Stimulated activated CD4-positive, alpha-beta T cell treated with anti-CD3 and anti-CD28 coated beads, Interleukin-15, amount 100 ng/mL, for 48 hours (primary cell): ENCODE measurements at places on chromosomes 1 and 21.

- DNase-seq: no peak
Measured at GRCh38 chr1:220526294-220526693, 1.6 kb upstream of the MARK1 start.

DNA sequence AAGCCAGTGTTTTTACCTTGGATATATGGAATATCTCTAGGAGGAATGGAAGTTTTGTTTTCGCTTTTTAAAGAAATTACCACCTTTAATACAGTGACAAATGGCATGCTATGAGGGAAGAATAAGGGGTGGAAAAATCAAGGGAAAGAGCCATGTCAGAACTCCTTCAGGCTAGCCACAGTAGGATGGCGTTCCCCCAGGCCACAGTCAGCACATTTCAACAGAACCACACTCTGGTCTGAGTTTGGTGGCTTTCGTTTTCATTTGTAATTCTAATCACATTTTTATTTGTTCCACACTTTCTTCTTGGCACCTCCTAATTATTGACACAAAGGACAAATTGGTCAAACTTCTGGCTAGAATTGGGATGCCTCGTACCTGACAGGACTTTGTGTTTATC is 60.3 kb upstream of the RCOR3 start:
- DNase-seq: no peak

DNA sequence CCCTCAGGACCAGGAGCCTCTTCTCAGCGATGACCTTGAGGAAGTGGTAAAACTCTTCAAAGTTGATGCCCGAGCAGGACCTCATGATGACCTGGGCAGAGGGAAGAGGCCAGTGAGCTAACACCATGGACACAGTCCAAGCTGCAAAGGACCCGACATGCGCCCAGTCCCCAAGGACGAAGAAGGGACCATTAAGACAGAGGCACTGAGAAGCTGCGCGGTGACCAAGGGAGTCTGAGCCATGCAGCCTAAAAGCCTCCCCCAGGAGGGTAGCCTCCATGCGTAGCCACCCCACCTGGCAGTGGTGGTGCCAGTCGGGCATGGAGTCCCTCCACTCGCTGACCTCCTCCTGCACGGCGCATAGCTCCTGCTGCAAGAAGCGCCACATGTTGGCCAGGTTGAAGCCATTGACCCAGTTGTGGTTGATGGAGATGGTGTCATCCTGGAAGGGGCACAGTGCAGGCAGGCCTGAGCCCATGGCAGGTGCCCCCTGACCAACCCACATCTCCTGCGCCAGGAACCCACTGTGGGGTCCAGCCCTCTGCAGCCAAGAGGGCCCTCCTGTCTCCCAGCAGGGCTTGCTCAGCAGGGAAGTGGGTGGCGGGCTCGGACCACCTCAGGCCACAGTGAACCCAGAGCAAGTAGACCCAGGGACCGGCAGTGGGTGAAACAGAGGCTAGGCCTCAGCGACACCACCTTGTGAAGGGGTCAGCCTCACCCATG is 2.4 kb downstream of the JMJD4 start:
- DNase-seq: no peak

DNA sequence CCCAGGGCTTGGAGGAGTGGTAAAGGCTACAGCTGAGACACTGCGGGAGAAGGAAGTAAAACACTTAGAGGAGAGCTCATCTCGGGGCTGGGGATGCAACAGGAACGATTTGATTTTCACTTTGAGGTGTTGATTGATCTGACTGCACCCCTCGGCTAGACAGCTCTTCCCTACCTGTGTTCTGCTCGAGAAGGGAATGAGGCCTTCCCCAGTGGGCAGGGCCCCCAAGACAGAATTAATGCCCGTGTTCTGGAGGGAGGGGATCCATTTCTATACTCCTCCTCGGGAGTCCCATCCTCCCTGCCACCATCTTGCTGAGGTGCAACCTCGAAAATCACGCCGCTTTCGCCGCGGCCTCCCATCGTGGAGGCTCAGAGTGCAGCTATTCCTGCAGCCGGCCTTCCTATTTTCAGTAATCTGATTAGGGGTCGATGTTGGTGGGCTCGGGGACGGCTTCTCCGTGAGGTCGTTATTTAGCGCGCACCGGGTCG is 2.4 kb downstream of the ATP2B4 start:
- DNase-seq: no peak

DNA sequence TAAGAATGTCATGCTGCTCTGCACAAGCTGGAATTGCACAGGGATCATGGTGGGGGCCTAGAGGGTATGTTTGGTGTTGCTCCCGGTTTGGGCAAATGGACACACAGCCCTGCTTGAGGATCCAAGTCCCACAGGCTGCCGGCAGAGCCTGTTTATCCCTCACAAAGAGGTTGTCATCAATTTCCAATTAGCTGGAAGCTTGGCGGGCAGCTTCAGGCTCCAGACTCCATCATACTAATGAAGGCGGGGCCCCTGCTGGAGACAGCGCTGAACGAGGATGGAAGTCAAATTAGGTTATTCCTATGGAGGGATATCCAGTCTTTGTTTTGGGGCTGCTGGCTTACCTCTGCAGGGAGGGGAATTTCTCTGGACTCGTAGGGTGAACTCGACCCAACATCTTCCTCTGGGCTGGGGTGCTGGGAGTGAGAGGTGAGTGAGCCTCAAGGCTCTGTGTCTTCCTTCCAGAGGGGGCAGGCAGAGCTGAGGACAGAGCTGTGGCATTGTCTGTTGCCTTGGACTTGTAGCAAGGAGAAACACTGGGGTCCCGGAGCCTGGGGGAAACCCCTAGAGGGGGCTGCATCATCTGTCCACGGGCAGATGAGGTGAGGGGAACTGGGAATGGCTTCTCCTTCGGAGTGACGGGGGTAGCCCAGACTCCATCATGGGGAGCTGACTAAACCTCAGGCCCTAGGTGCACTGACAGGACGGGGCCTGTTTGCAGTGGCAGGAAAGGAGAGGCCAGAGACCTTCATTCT is 24.9 kb upstream of the PARP1 start:
- DNase-seq: no peak

- DNase-seq: no peak
Measured at GRCh38 chr1:99661780-99662179, 15.9 kb downstream of the PALMD start.

DNA sequence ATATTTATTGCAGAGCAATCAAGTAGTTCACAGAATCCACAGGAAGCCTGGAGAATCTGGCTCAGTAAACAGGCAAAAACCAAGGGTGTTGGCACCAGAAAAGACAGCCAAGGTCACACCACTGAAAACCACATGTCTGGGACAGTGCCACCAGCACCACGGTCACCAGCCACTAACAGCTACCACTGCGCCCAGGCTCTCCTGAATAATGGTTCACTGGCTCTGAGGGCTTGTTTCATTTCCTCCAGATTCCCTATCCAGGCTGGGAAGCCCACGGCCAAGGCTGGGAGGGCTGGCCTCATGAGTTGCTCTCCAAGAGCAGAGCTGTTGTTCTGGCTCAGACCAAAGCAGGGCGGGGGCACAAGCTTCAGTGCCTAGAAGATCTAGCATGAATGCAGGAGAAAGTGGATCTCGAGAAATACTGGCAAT is 54.5 kb upstream of the PTGFRN start:
- no peak for DNase-seq

- no peak for DNase-seq
Measured at GRCh38 chr1:184502161-184502560, 115.3 kb downstream of the C1orf21 start.

GRCh38 chr21:21969211-21969610 is 971.0 kb downstream of the NCAM2 start:
- no peak for DNase-seq

- no peak for DNase-seq
Measured at GRCh38 chr1:3504151-3504821, 49.8 kb downstream of the ARHGEF16 start.

DNA sequence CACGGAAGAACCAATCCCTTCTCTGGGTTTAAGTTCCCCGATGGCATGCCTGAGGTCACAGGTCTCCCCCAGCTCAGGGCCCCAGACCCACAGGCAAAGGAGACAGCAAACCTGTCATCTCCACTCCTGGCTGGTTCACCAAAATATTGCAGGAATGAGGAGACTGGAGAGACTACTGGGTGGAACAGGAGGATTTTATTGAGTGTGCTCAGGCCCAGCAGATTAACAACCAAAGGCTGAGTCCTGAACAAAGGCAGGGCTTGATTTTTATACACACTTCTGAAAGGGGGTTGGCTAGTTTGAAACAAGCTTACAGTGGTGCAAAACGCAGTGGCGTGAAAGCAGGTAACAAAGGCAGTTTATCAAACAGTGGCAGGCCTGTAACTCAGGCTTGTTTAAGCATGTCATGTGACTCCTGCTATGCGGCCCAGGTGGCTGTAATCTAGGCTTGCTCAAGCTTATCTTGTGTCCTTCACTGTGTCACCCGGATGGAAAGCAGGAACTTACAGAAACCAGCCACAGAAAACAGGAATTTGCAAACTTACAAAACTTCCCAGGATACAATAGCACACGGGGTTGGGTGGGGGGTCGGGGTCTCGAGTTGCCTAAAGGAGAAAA is 27.4 kb upstream of the KCNJ15 start:
- no peak for DNase-seq

- DNase-seq: no peak
Measured at GRCh38 chr1:59901770-59902388, 24.7 kb downstream of the CYP2J2 start.

GRCh38 chr1:225445639-225446594 is 18.1 kb upstream of the LBR start:
- no peak for DNase-seq

DNA sequence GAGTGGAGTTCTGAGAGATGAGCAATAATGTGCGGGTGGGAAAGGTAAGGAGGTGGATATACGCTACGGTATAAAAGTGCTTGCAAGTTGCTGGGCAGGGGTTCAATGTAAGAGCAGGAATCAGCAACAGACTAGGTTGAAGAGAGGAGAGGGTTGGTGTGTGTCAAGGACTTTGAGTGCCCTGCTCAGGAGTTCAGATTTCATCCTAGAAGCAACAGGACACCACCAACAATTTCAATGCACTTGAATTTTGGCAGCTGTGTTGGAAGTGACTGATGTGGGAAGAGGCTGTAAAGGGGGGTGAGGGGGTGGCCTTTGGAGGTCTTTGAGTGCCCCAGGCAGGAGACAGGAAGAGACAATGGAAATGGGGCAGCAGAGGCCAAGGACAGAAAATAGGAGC is 57.3 kb downstream of the RHOU start:
- no peak for DNase-seq

DNA sequence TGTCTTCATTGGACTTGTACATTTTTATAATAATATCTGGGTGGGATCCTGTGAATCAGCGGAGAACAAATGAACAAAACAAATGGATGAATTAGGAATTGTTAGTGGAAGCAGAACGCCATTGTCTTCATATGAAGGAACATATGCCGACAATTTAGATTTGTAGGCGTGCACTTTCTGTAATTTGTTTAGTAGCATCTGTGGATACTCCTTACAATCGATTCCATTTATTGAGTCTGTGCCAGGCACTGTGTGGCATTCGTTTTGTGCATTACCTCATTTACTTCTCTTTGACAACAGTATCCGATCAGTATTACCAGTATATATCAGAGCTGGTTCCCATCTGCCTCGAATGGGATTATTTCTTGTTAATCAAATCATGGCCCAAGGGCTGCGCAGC is 61.9 kb downstream of the PRDM2 start:
- DNase-seq: no peak

GRCh38 chr1:48493970-48494769 is 22.2 kb upstream of the SPATA6 start:
- no peak for DNase-seq

DNA sequence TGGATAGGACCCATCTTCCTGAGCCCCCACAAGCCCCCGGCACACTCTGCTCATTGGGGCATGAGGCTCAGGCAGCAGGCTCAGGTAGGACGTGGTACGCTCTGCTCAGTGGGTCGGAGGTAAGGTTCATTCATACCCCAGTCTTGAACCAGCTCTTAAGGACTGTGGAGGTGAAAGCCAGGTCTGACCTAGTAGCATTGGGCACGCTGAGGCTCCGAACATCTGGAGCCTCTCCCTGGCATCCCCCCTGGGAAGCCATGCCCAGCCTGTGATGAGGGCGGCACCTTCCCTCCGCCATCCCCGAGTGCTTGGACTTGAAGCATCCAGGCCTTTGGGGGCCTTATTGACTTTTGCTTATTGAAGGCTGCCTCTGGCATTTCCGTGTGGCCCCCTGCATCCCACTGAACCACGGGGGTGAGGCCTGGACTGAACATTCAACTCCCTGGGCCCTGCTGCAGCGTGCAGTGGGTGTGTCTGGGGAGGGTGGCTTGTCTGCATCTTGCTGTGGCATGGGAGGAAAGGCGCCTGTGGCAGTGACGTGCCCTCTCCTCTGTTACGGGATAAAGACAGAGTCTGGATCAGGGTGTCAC is 50.0 kb downstream of the FAAP20 start:
- no peak for DNase-seq

DNA sequence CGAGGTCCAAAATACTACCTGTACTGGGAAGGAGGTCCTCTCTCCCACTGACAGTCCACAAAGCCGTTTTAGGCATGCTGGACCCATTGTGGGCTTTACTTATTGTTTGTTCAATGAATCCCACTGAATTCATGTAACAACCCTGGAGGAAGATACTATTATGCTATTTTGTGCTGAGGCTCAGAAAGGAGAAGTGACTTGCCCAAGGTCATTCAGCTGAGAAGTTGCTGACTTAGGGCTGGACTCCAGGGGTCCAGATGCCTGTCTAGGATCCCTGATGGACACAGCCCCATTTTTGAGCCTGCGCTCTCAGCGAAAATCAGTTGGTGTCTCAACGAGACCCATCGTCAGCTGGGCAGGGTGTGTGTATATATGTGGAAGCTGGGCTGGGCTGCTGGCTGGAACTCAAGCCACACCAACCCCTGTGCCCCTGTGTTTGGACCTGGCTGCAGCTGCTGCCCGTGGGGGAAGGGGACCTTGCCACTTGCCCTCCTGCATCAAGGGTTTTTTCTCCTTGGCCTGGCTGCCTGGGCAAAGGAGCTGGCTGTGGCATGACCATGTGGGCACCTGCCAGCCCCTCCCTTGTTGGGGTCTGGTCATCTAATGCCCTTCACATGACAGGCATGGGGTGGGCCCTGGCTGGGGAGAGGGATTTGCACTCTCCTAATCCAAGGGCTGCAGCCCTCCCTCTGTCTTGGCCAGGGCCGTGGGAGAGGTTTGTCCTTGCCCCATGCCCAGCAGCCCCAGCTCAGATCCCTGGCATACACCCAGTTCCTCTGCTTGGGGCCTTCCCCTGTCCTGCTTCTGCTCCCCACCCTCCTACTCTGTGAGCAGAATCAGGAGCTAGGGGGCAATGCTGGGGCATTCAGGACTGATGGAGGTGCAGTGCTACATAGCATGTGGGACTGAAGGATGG is 15.0 kb downstream of the KCNQ4 start:
- no peak for DNase-seq
